ENCODE measurements at places on chromosomes 5 and 9.

- no peak for DNase-seq
Observed at GRCh38 chr5:144210655-144211054, 40.0 kb downstream of the KCTD16 start.

- DNase-seq = no peak
Observed at GRCh38 chr9:135921749-135922310, 14.5 kb upstream of the CAMSAP1 start.

DNA sequence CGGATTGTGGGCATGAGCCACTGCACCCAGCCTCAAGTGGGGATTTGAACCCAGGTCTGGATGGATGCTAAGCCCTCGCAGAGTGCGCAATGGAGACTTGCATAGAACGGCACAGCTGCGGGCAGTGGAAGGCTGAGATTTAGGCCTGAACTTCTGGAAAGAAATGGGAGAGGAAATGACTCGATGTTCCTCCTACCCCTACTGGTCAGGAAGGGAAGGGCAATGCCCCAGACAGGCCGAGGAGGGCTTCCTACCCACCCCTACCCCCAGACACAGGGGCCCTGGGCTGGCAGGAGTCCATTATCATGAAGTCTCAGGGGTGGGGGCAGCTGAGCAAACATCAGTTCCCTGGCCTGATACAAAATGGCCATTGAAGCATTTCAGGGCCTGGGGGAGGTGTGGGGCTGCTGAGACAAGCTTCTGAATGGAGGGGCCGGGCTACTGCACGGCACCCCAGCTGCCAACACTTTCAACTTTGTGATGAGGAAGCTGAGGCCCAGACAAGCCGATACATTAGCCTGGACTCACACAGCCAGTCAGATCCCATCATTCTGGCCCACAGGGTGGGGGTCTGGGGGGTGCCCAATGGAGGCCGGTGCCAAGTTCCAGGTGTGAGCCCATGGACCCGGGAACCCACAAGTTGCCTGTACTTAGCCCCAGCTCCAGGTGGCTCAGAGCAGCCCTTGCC, 13.5 kb upstream of the WDR38 start:
- DNase-seq = no peak

GRCh38 chr9:129635099-129636065, 6.6 kb downstream of the ASB6 start:
- DNase-seq = no peak

- no peak for DNase-seq
Observed at GRCh38 chr5:107184066-107184465, 486.7 kb downstream of the EFNA5 start.

GRCh38 chr5:159422361-159422760, 92.1 kb upstream of the IL12B start:
- no peak for DNase-seq

- DNase-seq = no peak
Observed at GRCh38 chr5:149289301-149289700, 17.6 kb downstream of the AFAP1L1 start.

- DNase-seq = no peak
Observed at GRCh38 chr9:86598411-86599239, 244.4 kb upstream of the TUT7 start.

All from stimulated activated CD8-positive, alpha-beta memory T cell treated with anti-CD3 and anti-CD28 coated beads, Interleukin-4, amount 100 ng/mL, for 48 hours (primary cell).